ENCODE measurements at places on chromosomes 7 and 10.

GRCh38 chr7:134636008-134636449 lies 10.6 kb upstream of the BPGM start:
- DNase-seq: no peak

DNA sequence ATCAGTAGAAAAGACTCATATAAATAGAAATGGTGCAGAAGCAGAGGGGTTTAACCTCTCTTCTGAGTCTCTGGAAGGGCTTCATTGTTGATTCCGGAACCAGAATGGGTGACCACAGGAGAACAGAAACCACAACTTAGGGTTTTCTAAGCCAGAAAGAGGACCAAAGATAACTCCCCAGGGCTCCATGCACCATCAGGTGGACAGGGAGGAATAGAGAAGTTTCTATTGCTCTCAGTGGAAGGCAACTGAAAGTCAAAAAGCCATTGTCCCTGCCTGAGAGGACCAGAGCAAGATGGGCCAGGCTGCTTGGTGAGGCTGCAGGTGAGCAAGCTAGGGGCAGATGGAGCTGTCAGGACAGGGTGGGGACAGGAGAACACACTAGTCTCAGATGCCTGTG lies 14.6 kb upstream of the NPS start:
- DNase-seq: no peak

- no peak for DNase-seq
Measured at GRCh38 chr10:121539786-121540185, 58.5 kb downstream of the FGFR2 start.

- no peak for DNase-seq
Measured at GRCh38 chr7:767941-768731, 41.1 kb upstream of the PRKAR1B start.

GRCh38 chr7:18356191-18356645 lies 139.3 kb upstream of the HDAC9 start:
- peak; percentile 76 for DNase-seq

DNA sequence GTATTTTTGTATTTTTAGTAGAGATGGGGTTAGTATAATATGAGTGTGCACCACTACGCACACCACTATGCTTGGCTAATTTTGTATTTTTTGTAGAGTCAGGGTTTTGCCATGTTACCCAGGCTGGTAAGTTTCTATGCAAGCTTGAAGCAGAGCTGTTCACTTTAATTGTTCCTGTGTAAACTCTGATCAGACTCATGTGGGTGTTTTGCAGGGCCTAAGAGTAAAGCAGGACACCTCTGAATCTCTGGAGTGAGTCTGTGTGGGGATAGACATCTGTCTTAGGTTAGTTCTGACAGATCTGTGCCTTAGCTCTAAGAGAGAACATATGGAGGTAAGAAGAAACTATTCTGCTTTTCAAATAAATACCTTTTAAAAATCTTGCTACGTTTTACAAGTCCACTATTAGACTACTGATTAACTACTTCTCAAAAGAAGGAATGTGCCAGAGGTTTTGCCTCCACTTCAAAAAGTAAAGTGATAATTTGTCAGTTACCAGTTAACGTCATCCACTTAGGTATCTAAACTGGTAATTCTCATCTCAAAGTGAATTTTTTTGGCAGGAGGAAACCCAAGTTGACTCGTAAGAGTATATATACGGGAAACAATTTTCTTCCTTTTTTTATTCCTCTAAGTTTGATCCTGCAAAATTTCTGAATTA lies 1.1 kb downstream of the COL17A1 start:
- DNase-seq: no peak

- DNase-seq: no peak
Measured at GRCh38 chr7:125061776-125062397, 132.3 kb upstream of the POT1 start.

GRCh38 chr7:35826751-35827150 lies 25.9 kb downstream of the SEPTIN7 start:
- no peak for DNase-seq

- DNase-seq: no peak
Measured at GRCh38 chr10:29176845-29177832, 111.7 kb upstream of the LYZL1 start.

- no peak for DNase-seq
Measured at GRCh38 chr7:159088016-159088865, 56.4 kb downstream of the VIPR2 start.

- no peak for DNase-seq
Measured at GRCh38 chr7:51005074-51005473, 222.4 kb upstream of the GRB10 start.

DNA sequence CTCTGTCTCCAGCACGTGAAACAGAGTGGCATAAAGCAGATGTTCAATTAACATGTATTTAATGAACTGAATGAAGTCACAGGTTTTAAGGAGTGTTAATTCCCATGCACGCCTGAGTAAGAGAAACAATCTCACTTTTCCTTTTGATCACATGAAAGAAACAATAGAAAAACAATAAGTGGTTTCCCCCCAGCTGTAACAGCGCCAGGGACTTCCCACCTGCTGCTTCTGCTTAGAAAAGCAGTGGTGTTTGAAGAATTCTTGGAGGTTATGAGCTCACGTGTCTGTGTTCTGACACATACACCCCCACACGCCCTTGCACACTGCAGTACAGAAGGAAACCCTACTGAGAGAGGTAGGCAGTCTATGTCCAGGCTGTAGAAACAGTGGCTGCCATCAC lies 51.3 kb upstream of the FRMD4A start:
- DNase-seq: peak; percentile 6

DNA sequence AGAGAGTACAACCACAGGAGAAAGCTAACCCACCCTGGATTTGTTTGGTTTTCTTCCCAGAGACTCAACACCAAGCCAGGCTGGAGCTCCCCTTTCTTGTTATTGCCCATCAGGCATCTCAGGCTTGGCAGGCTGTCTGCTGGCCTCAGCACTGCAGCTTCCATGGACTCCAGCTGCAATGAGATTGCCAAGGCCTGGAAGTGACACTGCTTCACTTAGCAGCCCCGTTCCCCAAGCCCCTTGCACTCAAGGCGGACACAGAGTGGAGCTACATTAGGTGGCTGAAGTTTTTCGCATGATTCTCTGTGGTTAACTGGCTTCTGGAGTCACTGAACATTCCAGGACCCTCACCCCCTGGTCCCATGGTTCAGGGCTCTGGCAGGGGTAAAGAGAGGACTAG lies 163.1 kb upstream of the GDF10 start:
- no peak for DNase-seq

GRCh38 chr7:31022726-31023125 lies 29.4 kb upstream of the ADCYAP1R1 start:
- no peak for DNase-seq

DNA sequence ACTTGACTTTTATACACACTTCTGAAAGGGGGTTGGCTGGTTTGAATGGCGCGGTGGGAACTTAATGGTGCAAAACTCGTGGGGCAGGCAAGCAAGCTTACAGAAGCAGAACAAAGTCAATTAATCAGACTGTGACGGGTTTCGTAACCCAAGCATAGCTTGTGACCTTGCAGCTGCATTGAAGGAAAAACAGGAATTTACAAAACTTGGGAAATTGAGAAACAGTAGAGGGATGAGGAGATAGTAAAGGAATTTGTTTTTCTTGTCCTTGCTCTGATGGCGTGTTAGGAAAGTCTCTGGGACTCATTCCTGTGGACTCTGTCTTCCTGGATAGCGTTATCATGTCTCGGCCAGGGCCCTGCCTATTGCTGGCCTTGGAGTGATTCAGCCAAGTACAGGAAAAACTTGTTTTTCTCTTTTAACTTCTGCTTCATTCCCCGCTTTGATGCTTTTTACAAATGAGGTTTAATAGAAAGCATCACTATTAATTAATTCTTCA lies 220.0 kb upstream of the KCND2 start:
- DNase-seq: no peak

DNA sequence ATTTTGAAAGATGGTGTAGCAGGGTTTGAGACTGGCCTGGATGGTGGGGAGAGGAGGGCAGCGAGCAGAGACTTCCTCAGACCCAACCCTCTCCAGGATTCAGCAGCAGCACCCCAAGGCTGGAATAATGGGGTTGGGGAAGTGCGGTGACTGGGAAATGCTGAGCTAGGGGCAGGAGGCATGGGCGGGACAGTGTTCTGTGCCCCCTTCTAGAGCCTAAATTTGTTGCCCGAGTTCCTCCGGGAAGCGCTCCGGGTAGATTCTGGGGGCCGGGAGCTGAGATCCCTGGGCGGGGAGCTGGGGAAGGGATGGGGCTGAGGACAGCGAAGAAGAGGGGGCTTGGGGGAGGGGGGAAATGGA lies at the start of gene CHAT:
TSS of gene CHAT (plus strand) at position 156 of the 360 bp plus-strand sequence. CDS start at position 309, 153 bp downstream.
- DNase-seq: no peak

- no peak for DNase-seq
Measured at GRCh38 chr10:20254078-20254477, 437.8 kb downstream of the PLXDC2 start.

DNA sequence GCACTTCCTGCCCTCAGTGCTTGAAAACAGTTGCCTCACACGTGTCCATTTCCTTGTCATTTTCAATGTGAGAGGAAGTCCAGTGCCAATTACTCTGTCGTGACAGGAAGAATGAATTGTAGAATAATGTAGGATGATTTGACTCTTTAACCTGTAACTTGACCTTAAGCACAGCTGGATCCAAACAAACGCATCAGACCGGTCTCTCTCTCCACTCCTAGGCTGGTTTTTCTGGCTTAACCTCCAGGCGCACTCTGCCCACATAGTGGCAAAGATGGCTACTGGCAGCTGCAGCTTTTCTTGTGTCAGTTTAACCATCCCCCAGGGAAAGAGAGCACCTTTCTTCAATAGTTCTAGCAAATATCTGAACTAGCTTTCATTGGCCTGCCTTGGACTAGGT lies 29.4 kb upstream of the PNLIPRP3 start:
- DNase-seq: no peak

DNA sequence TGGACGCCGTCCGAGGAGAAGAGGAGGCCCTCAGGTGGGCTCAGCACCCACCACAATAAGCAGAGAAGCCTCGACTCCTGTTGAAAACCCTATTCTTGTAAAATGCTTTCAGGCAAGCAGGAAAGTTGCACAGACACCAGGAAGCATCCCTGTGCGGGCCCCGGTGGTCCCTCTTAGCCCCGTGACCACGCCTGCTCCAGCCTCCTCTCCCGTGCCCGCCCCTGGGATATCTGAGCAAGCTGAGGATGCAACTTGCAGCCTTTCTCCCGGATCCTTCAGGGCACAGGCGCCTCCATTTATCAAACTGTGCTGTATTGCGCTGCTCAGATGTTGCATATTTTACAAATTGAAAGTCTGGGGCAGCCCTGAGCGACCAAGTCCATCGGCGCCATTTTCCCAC lies 72.7 kb downstream of the CFAP46 start:
- DNase-seq: no peak

DNA sequence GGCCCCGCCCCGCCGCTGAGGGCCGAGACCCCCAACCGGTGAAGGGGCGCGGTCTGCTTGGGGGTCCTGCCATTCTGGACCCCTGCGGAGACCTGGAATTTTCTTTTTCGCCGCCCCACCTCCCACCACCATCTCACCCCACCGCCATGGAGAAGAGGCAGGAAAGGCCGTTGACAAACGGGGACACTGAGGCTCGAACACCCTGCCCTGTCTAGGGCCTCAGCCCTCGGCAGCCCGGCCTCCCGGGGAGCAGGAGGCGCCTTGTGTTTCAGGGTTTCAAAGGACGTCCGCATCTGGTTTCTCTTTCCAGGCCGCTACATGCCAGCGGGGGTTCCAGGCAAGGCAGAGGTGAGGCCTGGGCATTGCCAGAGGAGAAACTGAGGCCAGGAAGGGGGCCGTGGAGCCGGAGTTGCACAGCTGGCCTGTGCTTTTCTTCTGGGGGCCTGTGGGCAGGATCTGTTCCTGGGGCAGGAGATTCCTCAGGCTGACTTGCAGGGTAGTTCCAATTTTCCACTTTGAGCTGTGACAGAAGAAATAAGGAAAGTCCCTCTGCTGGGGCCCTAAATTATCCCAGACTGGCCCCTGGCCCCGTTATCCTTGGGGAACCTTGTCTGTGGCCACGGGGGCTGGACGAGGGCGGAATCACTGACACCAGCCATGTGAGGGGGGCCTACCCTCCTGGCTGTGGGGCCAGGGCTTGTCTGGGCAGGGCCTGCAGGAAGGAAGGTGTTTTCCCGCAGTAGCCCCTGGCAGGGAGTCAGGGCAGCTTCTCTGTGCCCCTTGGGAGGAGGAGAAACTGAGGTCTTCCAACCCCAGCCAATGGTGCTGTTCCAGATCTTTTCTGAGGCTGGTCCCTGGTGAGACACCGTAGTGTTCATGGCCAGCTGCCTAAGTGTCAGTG lies 900 bp upstream of the MICALL2 start:
- peak; percentile 20 for DNase-seq

Measured in SJSA1 (cell line).